ENCODE measurements at places on chromosomes 5 and 9. TPM values are rescaled to one million over a fixed set of nuclear protein-coding genes. Genes with fewer than 3 reads are reported as not detected.

DNA sequence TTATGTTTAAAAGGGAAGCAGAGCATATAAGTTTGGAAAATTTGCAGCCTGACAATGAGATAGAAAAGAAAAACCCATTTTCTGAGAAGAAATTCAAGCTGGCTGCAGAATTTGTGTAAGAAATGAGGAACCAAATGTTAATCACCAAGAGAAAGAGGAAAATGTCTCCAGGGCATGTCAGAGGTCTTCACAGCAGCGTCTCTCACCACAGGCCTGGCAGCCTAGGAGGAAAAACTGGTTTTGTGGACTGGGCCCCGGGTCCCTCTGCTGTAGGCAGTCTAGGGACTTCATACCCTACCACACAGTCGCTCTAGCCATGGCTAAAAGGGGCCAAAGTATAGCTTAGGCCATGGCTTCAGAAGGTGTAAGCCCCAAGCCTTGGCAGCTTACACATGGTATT, 32.1 kb upstream of the HSD17B4 start:
- peak; percentile 70 for DNase-seq

DNA sequence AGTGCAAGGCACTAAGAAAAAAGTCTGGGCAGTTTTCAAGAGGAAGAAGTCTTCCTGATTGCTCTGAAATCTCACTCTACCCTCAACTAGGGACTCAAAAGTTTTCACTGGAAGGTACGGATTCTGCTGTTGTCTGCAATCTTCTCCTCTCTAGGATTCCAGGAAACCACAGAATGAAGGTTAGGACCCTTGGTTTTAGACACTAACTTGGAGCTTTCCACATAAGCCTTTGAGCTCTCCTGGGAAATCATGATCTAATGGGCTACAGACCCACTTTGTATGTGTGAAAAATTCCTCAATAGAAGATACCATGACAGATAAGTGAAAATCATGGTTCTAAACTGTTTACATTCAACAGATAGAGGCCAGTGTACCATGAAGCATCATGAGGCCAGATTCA, 265.1 kb downstream of the PSAT1 start:
- DNase-seq = no peak

DNA sequence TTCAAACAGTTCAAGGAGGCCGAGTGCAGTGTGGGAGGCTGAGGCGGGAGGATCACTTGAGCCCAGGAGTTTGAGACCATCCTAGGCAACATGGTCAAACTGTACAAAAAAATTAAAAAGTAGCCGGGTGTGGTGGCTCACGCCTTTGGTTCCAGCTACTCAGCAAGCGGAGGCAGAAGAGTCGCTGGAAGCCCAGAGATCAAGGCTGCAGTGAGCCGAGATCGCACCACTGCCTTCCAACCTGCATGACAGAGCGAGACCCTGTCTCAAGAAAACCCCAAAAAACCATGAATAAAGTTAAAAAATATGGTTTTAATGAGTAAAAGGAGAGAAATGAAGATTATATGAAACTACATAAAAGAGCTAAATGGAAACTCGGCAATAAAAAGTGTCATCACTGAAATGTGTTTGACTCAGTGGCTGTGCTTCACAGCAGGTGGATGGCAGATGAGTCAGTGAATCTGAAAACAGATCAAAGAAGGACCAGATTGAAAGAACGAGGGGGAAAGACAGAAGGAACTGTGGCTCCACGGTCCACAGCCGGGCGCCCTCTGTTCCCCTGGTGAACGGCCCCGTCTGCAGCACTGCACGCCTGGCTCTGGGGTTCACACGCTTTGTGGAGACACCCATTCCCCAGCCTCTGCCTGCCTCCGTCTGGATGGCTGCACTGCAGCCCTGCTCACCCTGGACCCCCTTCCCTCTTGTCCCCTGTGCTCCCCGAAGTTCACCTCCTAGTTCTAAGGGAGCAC, 25.1 kb downstream of the EXD3 start:
- DNase-seq = no peak

GRCh38 chr9:36358486-36358885, 41.6 kb downstream of the RNF38 start:
- no peak for DNase-seq

GPX3 gene
- 93.2 TPM for total RNA-seq

DMRT3 gene
- not detected for total RNA-seq

SPAG8 gene
- 1.0 TPM for total RNA-seq

GLRA1 gene
- not detected for total RNA-seq

DNAJB5 gene
- total RNA-seq = 0.79 TPM

Measured in PC-9 (cell line).